NCI-H2081 (cell line): ENCODE measurements at places on chromosomes 4 and X.

DNA sequence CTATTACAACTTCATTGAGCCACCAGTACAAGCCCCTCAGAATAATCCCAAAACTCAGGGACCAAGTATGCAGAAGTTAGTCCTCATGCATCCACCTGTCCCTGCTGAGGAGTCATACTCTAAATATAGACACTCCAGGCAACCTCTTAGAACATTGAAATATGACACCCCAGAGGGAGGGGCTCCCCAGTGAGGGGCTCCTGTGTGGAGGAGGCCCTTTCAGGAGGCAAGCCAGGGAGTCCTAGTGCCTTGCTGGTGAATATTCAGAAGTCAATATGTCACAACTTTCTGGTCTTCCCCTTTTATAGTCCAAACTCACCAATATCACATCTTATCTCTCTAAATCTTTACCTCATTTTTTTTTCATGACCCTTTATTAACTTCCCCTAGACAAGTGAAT is 1.6 kb upstream of the ARMCX6 start:
- DNase-seq: no peak

DNA sequence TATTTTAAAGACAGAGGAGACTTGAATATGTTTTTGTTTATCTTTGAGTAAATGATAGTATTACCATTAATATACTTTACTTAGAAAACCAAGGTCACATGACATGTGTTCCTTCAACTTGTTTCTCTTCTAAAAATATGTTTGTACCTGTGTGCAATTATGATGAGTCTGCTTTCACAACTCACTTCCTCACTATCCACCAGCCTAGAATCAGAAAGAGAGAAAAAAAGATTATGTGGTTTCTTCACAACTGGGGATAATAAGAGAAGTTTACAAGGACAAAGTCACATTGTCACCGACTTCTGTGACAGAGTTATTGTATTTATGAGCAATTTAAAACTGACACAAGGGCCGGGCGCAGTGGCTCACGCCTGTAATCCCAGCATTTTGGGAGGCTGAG is 1112.1 kb downstream of the RPA4 start:
- no peak for DNase-seq

GRCh38 chr4:107689912-107690587 is 30.0 kb downstream of the PAPSS1 start:
- no peak for DNase-seq

GRCh38 chr4:73021634-73022033 is 47.9 kb downstream of the COX18 start:
- DNase-seq: no peak

- DNase-seq: no peak
Observed at GRCh38 chr4:306551-306961, 1.3 kb upstream of the ZNF732 start.

DNA sequence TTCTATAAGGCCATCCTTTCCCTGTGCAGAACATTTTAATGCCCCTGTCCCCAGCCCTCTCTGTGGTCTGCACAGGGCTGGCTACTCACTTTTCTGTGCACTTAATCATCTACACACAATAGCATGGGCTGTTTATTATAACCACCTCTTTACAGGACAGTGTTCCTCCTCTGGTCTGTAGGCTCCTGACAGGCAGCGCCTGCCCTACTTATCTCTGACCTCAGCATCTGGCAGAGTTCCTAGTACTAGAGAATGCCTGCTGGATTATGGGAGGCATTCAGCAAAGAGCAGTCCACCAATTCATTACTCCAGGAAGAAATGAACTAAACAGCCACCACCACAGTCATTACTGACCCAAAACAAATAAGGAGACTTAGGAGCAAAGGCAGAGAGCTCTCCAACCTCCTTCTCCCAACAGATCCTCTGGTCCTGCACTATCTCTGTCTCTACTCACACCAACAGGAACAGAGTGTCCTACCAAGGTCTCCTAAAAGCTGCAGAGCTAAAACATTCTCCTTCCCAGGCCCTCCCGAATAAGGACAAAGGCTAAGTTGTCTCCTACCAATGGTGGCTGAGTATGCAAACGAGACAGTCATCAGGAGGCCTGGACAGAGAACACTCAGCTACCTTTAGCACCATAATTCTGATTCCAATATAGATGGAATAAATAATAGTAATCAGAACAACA is 279.2 kb downstream of the QDPR start:
- DNase-seq: no peak

DNA sequence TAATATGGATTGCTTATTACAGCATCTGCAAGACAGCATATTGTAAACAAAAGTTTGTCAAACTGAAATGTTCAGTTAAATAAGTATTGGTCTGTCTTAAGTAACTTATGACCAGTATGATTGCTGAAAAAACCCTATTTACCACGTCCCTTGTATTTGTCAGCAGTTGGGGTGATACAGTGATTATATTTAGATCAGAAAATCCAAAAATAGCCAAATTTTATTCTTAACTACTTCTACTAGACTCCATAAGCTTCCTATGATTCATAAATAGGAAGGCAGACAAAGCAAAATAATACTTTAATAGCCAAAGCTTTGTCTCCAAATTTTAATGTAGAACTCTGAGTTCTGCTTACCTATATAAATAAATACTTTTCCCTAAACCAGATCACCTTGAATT is 45.3 kb downstream of the TBCK start:
- no peak for DNase-seq

- no peak for DNase-seq
Observed at GRCh38 chr4:1839282-1839681, 16.7 kb downstream of the LETM1 start.

DNA sequence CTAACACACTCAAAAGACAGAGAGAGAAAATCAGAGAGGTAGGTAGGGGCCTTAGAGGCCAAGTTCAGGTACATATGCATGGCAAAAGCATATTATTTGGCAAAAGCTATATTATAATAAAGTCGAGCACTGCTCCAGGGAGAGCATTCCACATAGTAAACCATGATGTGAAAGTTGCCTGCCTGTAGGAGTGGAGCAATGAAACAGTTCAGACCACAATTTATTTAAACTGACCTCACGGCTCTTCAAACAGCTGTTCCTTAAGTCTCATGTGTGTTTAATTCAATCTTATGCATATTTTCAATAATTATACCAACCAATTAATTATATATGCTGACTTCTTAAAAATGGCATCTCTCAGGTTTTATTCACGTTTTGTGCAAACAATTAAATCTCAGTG is 3.3 kb downstream of the RFC1 start:
- DNase-seq: no peak

DNA sequence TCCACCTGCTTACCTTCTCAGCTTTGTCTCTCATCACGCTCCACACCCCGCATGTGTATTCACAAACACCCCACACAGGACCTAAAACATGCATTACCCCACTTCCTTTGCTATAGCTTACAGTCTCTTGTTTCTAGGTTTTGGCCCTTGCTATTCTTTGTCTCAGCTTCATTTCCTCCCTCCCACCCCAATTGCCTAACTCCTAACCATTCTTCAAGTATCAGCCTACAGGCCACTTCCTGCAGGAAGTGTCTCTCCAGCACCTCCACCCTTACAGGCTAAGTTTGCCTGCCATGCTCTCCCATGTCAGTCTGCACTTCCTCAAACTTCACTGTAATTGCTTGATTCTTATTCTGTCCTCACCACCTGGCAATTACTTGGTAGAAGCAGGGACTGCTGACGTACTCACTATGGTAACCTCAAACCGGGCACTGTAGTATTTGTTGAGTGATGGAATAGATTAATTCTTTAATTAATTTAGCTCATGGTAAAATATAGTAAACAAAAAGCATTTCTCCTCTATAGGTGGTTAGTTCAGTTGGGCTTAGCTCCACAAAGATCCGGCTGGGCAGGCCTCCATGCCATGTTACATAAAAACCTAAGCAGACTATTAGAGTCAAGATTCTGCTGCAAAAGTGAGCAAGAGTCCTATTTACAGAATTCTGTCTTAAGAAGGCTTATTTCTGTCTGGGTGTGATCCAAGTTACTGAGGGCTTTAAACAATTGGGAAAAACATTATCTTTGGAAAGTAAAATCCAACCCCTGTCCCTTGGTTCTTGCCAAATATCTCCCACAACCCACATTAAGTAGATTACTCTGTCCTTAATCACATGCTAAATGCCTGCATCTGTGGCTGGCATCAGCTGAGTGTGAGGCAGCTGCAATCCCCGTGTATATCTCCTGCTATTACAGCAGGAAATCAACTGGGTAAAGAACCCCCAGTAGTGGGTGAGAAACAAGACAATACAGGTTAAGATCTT is 124.7 kb upstream of the CPEB2 start:
- peak; percentile 29 for DNase-seq

GRCh38 chrX:23792861-23793553 is 10.0 kb downstream of the SAT1 start:
- DNase-seq: peak; percentile 75

DNA sequence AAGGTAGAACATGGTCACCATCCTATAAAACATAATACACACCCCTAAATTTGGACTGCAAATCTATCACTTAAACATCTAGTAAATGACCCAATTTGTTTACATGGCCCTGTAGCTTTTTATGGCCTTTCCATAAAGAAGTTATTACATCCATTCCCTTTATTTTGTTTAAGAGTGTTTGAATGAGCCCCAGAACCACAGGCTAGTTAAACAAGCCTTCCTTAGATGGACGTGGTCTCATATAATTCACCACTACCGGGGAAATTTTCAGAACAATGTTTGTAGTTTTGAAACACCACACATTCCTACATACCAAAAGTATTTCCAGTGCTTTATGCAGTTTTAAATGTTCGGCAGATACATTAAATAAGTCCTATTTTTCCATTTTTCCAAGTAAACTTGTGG is 12.3 kb downstream of the PDGFC start:
- DNase-seq: no peak

GRCh38 chrX:138648568-138648967 is 62.9 kb downstream of the FGF13 start:
- no peak for DNase-seq

GRCh38 chrX:42751573-42751972 is 26.4 kb downstream of the PPP1R2C start:
- no peak for DNase-seq

DNA sequence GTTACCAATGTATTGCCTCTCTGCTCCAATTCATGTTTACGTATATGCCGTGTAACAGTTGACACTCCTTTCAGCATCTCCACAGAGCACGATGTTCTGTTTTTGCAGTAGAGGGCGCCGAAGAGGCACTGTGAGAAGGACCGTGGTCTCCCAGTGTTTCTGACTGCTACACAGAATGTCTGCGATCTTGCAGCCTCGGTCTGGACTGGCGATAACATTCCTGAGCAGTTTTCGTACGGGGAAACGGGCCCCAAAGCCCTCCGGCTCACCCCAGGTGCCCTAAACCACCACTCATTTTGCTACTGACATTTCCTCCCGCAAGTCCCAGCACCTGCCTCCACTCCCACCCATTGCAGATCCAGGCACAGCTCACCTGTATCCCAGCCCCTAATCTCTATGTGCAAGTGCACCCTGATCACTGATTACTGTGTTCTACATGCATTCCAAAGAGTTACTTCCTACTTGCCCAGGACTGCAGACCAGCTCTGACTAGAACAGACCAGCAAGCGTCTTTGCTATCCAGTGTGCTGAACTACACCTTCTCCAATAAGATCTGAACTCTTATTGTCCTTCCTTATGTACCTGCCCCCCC is 12.4 kb upstream of the NFXL1 start:
- DNase-seq: peak; percentile 79

GRCh38 chrX:40945361-40945713 is 139.9 kb upstream of the USP9X start:
- no peak for DNase-seq

DNA sequence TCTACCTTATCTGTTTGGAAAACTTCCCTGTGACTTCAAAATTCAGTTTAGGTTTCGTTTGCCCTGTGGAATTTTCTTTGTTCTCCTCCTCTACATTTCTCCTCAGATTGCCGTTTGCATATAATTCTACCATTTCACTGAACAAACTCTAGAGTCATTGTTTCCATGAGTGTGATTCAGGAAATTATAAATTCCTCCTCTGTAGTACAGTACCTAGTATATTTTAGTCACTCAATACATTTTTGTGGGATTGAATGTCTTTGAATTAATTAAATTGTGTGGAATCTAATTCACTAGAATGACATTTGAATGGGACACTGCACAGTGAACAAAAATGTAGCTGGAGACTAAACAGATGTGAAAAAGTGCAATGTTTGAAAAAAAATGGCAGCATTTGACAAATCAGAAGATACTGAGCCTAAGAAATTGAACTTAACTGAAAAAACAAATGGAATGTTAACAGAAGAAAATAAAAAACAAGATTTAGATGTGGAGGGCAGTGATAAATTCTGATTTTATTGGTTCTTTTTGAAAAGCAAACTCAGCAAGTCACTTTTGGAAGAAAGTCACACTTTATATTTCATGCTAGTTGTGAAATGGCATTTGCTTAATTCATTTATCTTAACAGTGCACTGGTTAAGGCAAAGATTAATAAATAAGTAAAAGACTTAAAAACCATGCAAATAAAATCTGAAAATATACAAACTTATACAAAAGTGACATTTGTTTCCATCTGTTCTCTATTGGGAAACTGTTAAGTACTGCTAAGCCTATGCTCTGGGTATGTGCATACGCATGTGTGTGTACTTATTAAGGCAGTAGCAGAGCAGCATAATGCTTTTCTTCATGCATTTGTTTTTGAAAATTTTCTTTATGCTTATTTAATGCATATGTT is 512.3 kb downstream of the FAT4 start:
- DNase-seq: no peak

- DNase-seq: no peak
Observed at GRCh38 chr4:86961605-86962295, 26.9 kb downstream of the AFF1 start.

DNA sequence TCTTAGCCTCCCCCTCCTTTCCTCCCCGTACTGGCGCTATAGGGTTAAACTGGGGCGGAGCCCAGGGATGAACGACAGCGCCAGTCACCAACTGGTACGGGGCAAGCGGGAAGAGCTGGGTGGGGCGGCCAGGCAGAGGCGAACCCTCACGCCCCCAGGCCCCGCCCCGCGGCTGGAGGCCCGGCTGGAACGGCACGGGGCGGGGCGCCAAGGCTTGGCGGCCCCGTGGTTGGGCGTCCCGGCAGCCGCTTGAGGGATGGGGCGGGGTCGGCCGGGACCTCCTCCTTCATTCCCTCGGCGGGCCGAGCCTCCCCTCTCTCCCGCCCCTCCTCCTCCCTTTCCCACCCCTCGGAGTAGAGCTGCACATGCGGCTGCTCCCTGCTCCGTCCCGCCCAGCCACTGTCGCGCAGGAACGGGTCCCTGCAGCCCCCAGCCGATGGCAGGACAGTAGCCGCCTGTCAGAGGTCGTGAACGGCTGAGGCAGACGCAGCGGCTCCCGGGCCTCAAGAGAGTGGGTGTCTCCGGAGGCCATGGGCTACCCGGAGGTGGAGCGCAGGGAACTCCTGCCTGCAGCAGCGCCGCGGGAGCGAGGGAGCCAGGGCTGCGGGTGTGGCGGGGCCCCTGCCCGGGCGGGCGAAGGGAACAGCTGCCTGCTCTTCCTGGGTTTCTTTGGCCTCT is at the start of gene EDA:
Gene EDA (plus strand): TSS at position 335 of the 678 bp plus-strand sequence.
- peak; percentile 47 for DNase-seq

- DNase-seq: no peak
Observed at GRCh38 chr4:32140636-32141035, 1420.5 kb downstream of the PCDH7 start.

- no peak for DNase-seq
Observed at GRCh38 chr4:46249106-46249505, 125.3 kb upstream of the GABRG1 start.
